ENCODE measurements at places on chromosomes 3 and 15. TPM values are rescaled to one million over a fixed set of nuclear protein-coding genes. Genes with fewer than 3 reads are reported as not detected.
A peak's percentile ranks its signal among the peaks of the same experiment; 100 is the strongest.

DNA sequence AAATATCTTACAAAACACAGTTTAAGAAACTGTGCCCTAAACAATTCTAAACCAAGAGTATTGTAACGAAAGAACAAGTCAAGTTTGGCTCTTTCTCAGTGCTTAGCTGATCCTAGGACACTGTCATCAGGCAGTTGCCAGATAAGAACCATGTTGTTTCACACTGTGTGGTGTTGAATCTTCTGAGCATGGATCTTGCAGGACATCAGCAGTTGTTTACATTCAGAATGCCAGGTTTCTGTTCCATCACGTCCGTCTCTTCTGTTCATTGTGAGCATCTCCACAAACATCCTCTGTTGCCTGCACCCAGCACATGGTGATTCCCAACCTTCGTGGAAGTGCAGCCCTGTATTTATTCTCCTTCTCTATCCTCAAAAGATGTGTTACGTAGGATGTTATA is 67.9 kb downstream of the DCUN1D1 start:
- peaks cover 26% of the 10 kb centered on the region for H3K36me3 ChIP-seq
- no peak for DNase-seq
- H3K4me1 ChIP-seq, result peaks cover 37% of the 10 kb centered on the region
- no peak overlapping the region for H3K4me3 ChIP-seq

- H3K4me1 ChIP-seq, result no peaks in the 10 kb centered on the region
- no peak for DNase-seq
- H3K4me3 ChIP-seq, result no peak overlapping the region
- no peaks in the 10 kb centered on the region for H3K27me3 ChIP-seq
Observed at GRCh38 chr15:41523097-41523496, 9.5 kb upstream of the LTK start.

EBLN2 gene
- total RNA-seq, result 7.8 TPM

- H3K27me3 ChIP-seq, result no peaks in the 10 kb centered on the region
- no peak overlapping the region for H3K4me3 ChIP-seq
- DNase-seq, result no peak
- H3K27ac ChIP-seq, result no peak overlapping the region
Observed at GRCh38 chr3:170372190-170372879, 14.8 kb downstream of the SKIL start.

DNA sequence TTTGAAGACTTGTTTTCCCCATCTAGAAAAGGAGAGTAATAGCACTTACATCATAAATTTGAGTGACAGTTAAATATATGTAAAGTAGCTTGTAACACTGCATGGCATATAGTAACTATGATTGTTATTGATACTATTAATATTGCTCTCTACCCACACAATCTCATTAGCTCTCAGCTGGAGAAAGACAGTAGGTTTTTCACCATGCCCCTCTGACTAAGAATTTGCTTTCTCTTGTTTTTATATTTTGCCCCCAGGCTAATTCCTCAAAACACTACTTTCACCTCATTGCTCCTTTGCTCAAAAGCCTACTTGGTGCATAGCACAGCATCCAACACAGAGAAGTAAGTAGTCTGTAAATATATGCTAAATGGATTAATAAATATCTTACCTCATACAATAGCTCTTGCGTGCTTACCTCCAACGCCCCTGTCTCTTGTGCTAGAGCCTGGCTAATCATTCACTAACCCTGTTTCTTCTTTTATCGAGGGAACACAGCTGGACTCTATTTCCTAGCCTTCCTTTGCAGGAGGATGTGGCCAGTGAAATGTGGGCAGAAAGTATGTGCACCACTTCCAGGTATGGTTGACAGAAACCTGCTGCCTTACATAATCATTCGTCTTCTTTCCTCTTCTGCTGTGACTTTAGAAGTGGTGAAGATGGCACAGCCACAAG is 190.0 kb downstream of the PLCH1 start:
- DNase-seq, result peak; percentile 77
- no peaks in the 10 kb centered on the region for H3K36me3 ChIP-seq
- H3K27ac ChIP-seq, result no peak overlapping the region
- H3K4me1 ChIP-seq, result peaks cover 26% of the 10 kb centered on the region
- no peaks in the 10 kb centered on the region for H3K27me3 ChIP-seq

- peaks cover 69% of the 10 kb centered on the region for H3K4me1 ChIP-seq
- H3K27me3 ChIP-seq, result no peaks in the 10 kb centered on the region
- H3K4me3 ChIP-seq, result peak overlapping the region; percentile 36
- no peak for DNase-seq
Observed at GRCh38 chr3:71078723-71079525, 504.6 kb downstream of the FOXP1 start.
